Esophagus muscularis mucosa (tissue), 4 donors: ENCODE measurements at places on chromosomes 5 and 9.

- no peak for DNase-seq
Observed at GRCh38 chr5:115472271-115473025, 72.1 kb downstream of the FEM1C start.

DNA sequence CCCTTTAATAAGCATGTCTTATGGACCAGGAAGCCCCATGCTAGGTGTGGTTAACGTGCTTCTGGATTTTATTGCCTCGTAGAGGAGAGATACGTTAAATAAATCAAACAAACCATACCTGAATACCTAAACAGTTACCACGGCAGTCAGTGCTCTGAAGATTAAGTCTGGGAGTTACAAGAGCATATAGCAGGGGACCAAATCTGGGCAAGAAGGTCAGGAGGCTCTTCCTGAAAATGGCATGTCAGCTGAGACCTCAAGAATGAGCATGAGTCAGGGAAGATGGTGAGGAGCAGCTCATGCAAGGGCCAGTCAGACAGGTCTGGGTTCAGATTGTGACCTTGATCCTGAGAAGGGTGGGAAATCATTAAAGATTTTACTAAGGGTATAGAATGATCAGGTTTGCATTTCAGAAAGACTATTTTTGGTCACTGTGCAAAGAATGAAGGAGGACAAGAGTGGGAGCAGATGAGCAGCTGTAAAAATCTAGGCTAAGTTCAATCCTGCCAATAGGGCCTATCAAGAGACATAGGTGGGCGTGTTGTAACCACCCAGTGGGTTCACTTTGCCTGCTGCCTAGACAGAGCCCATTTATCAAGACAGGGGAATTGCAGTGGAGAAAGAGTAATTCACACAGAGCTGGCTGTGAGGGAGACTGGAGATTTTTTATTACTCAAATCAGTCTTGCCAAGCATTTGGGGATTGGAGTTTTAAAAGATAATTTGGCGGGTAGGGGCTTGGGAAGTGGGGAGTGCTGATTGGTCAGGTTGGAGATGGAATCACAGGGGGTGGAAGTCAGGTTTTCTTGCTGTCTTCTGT lies 4.8 kb upstream of the ZNF366 start:
- peak; percentile 79 for DNase-seq

DNA sequence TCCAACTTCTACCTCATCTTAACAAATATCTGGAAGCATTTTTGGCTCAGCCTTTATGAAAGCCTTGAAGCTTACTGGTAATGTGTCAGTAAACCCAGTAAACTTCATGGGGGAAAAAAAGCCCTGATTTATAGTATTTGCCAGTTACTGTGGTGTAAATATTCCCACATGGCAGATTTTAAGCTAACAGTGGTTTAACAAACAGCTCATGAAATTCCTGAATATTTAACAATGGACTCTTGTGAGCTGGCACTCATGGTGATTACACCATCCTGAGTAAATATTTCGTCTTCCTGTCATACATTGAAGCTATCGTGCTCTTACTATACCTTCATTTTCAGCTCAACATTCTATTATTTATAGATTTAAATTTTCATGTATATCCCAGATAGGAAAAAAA lies 57.0 kb upstream of the ACOT12 start:
- DNase-seq, result no peak

DNA sequence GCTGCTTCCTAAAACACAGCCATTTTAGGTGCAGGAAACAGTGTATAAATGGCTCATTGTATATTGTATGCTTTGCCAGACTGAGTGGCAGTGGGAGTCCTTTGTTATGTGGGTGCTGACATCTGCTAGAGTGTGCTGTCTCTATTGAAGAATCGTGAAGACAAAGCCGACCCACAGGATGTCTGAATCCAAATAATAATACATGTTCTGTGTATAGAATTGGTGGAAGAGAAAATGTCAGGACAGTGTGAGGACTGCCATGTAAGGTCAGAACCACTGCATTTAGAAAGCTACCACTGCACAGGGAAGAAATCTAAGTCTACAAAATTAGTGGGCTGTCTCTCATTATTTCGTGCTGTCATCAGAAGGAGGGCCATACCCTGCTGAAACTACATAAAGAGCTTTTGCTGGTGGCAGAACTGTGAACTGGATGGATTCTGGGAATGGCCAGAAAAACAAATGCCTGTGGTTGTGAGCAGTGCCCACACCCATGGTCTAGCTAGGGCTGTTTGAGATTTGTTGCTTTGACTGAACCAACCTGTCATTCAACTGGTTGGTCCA lies 2.5 kb downstream of the IL7R start:
- no peak for DNase-seq

- no peak for DNase-seq
Observed at GRCh38 chr9:18319918-18320445, 154.0 kb upstream of the ADAMTSL1 start.

DNA sequence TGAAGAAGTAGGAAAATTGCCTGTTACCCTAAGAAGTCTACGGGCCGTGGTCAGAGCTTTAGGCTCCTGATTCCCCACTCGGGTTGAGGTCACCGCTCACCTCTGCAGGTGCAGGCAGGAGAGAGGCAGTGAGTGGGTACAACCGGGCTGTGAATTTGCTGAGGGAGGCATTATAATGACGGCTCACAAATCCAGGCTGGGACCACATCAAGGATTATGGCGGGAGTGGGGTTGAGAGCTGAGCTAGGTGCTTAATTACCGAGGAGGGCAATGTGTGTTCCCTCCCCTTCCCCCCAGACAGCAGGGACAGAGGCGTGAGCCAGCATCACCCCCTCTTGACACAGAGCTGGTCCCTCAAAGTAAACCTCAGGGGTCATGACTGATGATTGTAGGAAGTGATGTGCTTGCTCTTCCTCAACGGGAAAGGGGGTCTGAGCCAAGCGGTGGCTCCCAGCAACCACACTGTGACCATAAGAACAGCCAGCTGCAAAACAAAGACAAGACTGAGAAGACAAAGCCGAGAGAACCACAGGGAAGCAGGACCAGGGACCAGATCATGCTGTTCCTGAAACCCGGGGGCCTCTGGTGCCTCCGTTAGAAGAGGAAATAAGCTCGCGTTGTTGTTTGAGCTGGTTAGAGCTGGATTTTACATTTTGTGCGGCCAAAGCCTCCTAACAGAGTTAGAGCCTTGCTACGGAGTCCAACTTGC lies 77.7 kb downstream of the OLFM1 start:
- DNase-seq, result no peak

DNA sequence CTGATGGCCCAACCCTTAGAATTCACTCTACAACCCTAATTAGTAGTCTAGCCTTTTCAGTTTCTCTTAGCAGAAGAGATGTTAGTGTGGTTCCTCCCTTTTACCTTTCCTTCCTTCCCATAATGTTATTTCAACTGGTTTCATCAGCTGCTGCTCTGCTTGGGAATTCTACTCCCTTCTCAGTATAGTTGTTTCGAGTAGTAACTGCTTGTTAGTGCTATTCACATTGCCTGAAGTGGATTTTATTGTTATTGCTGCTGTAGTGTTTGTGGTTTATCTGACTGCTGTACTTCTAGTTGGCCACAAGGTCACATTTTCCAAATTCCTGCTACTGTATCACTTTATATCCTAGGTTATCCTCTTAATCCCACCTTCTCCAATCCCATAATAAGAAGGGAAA lies 29.7 kb downstream of the SMIM15 start:
- no peak for DNase-seq

DNA sequence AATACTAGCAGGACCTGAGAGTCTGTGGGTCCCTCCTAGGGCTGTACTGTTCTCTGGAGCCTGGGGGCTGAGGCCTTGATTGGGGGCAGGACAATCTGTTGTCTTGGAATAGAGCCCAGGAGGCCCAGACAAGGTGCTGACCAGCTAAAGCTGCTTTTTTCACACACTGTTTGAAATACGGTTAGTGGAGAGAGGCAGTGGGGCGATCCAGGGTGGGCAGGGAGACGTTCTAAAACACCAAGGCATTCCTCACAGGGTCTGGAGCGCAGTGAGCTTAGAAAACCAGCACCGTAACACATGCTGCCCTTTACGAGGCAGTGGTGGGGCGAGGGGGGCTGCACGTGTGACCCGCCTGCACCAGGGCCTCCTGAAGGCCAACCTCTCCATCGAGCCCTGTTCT lies 55.1 kb downstream of the EHMT1 start:
- no peak for DNase-seq

DNA sequence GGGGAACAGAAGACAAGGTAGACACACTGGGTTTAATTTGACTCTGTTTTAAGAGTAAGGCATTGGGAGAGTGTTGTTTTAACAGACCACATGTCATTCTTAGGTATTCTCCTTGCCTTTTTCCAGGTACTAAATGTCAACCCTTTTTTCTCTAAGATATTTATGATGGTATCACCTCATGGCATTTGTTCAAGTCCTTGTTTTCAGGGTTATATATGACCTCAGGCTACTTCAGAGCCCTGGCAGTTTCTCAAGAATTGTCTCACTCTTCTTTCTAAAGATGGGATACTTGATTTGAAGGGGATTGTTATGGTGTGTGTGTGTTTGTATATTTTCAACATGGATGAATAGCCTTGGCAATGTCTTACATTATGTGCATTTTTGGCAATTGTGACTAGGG lies 131.1 kb upstream of the ACTBL2 start:
- no peak for DNase-seq
